Stromal cell of bone marrow (primary cell): ENCODE measurements at places on chromosomes 11 and 22.

GRCh38 chr22:43831561-43832392 lies 19.7 kb upstream of the EFCAB6 start:
- DNase-seq, result no peak

DNA sequence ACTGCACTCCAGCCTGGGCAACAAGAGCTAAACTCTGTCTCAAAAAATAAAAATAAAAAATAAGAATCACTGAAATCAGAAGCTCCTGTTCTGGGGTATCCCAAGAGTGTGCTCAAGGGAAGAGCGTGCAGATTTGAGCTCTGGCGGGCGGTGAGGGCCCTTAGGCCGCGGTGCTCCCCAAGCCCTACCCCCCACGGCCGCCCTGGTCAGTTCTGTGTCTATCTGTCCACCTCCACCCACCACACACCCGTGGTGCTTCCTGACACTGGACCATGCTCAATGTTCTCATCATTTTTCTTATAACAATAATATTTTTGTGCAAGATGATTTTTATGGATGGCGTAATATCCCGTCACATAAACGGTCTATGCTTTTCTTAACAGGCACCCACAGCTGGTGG lies 71.1 kb downstream of the RTL6 start:
- DNase-seq, result no peak

DNA sequence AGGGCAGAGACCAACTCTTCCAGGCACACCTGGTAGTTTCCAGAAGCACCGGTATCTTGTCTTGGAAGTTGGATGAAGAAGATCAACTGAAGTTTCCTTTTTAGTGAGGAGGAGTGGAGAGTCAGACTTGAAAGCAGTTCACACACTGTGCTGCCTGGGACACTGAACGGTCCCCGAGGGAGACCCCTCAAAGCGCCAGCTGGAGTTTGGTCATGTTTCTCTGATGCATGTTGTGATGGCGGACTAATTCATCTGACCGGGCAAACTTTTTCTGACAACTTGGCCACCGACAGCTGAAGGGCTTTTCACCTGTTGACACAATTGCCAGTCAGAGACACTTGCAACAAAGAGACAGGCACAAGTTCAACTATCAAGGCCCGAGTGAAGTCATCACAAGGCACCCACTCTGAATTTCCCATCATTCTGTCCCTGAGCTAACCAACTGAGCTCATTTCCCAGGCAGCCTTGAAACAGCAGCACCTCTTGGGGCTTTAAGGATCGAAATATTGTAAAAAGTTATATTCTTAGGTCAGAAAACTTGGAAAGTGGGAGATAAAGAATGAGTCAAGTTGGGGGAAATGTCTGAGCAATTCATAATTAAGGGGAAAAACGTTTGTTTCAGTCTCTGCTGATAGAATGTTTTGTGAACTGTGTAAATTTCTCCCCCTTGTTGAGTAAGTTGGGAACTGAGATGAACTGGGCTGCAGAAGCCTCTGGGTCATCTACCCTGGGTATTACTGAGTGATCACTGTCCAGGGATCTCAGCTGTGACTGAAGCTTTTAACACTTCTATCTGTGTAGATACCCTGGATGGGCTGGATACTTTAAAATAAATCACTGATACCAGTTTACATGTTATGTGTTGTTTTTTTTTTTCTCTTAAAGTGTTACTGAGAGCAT lies 46.2 kb downstream of the WT1 start:
- DNase-seq, result no peak

GRCh38 chr11:14244926-14245325 lies 114.1 kb downstream of the RRAS2 start:
- DNase-seq, result no peak

GRCh38 chr11:127462065-127462344 lies 461.4 kb upstream of the KIRREL3 start:
- DNase-seq, result no peak

DNA sequence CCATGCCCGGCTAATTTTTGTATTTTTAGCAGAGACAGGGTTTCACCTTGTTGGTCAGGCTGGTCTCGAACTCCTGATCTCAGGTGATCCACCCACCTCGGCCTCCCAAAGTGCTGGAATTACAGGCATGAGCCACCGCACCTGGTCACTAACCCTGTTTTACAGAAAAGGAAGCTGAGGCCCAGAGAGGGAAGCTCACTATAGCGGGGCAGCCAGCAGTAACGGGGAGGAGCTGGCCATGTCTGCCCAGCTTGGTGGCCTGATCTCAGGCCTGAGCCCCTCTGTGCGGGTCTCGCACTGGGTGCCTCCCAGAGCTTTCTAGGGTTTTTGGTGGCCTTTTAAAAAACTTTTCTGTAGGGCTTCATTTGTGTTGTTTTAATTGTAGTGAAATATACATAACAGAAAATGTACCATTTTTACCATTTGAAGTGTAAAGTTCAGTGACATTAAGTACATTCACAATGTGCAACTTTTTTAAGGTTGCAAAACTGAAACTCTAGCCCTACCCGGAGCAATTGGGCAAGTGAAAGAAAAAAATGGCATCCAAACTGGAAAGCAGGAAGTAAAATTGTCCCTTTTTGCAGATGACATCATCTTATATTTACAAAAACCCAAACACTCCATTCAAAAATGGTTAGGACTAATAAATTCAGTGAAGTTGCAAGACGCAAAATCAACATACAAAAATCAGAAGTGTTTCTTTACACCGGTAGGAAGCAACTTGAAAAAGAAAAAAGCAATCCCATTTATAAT lies 14.5 kb upstream of the CYTH4 start:
- no peak for DNase-seq

DNA sequence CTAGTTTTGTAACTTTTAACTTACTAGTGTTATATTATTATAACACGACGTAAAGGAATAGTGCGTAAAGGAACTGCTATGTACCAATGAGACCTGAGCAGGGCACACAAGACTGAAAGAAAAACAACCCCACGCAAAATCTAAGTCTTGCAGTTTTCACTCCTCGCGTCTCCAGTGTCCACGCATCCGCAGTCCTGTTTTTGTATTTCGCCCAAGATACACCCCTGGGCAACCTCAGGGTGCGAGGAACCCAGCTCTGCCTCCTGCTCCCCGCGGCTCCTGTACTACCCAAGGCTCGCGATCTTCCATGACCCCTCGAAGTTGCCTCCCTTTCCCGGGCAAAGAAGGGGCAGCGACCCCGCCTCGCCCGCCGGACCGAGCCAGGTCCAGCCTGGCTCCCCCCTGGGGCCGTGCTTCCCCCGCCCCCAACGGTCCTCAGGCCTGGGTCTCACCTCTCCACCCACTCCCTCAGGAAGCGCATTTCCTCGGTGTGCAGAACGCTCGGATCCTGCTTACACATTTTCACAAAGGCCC lies 393 bp downstream of the ST13 start:
- no peak for DNase-seq

DNA sequence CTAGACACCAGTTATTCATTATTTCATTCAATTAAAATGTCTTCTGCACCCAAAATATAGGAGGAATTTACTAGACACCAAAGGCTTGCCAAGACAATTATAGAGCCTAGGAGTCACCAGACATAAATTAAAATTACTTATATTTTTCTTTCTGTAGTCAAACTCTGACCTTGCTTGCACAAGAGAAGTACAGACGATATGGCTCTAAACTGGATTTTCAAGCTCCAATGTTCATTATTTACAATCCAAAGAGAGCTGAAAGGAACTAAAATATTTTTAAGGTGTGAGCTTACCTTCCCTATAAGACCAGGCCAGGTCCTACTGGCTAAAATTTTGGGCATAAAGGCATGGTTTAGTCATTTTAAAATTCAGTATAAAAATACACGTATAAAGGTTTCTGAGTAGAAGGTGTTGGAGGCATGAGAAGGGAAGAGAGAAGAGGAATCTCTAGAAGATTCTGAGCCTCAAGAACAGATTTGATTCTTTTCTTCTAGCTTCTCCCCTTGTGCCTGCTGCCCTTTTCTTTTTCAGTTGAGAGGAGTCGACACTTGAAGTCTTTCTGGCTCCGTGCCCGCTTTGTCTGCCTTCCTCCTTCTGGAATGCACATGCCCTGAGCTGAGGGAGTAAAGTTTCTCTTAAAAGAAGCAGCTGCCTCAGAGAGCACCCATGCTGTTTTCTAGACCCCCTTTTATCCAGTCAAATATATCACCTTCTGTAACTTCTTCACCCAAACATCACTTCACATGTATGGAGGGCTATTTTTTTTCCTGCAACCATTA lies 13.5 kb downstream of the C11orf97 start:
- DNase-seq, result no peak

GRCh38 chr11:82559609-82560008 lies 174.1 kb downstream of the FAM181B start:
- no peak for DNase-seq

- DNase-seq, result peak; percentile 16
Measured at GRCh38 chr22:22195265-22196017, 49.1 kb upstream of the VPREB1 start.

GRCh38 chr22:22697377-22698117 lies 53.1 kb downstream of the GGTLC2 start:
- DNase-seq, result no peak

DNA sequence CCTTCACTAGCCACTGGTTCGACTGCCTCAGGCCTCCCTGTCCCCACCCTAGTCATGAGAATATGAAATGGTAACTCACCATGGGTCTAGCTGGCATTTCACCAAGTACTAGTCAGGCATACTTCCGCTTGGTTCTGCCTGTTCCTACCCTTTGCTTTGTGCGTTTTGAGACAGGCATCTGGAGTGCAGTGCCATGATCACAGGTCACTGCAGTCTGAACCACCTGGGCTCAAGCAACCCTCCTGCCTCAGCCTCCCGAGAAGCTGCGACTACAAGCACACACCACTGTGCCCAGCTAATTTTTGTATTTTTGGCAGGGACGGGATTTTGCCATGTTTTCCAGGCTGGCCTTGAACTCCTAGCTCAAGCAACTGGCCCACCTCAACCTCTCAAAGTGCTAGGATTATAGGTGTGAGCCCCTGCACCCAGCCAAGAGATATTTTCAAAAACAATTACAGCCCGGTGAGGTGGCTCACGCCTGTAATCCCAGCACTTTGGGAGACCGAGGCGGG lies 14.1 kb downstream of the HRAS start:
- no peak for DNase-seq

GRCh38 chr11:92423115-92424034 lies 198.8 kb downstream of the FAT3 start:
- peak; percentile 58 for DNase-seq
